OCI-LY7 (cell line): ENCODE measurements at places on chromosomes 1 and 21. TPM values are rescaled to one million over a fixed set of nuclear protein-coding genes. Genes with fewer than 3 reads are reported as not detected.

GRCh38 chr1:233327651-233328141 lies at the start of gene MAP3K21:
MAP3K21 (plus strand) TSS chr1:233327724; CDS start chr1:233328029, 305 bp downstream.
- DNase-seq: no peak

DNA sequence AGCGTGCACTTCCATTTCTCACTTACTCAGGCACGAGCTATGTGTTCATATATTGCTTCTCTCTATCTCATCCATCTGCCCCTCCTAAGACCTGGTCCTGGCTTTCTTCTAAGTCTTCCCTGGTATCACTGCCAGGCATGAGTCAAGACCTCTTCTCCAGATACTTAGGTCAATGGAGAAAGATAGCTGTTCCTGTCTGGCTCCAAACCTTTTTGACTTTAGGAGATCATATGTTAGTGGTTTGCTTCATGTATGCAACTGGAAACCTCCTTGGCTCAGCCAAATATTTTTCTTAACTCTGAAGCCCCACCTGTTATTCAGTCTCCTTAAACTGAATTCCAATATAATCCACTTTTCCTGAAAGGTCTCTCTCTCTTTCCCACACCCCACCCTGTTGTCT lies 211.6 kb upstream of the PTBP2 start:
- no peak for DNase-seq

- no peak for DNase-seq
Measured at GRCh38 chr1:89203166-89203565, 4.4 kb upstream of the GBP4 start.

DNA sequence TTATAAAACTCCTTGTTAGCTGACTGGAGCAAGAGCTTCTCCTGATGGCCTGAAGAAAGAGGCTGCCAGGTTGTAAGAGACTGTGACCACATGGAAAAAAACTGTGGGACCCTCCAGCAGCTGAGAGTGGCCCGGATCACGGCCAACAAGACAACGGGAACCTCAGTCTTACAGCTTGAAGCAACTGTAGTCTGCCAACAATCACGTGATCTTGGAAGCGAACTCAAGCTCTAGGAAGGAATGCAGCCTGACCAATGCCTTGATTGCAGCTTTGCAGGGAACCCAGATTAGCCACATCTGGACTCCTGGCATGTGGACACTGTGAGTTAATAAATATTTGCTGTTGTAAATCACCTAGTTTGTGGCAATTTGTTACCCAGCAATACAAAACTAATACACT lies 442.6 kb upstream of the PRMT6 start:
- no peak for DNase-seq

- no peak for DNase-seq
Measured at GRCh38 chr1:231781892-231782291, 155.3 kb downstream of the DISC1 start.

DNA sequence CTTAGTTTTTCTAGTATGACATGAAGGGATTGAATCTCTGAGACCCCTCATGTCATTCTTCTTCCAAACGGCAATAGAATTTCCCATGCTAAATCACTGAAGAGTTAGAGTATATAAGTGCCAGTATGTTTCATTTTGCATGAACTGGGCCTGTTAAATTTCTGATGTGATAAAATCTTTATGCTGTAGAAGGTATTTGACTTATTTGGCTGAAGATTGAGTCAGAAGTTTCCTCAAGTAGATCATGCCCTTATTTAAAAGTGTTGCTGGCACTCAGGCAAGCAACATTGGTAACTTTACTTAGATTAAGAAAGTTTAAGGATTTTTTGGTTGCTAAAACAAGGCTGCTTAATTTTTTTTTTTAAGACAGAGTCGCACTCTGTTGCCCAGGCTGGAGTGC lies 13.3 kb downstream of the ATF6 start:
- no peak for DNase-seq

- peak; percentile 39 for DNase-seq
Measured at GRCh38 chr1:14380408-14380807, 218.1 kb upstream of the KAZN start.

GRCh38 chr1:150259758-150260669 lies 2.4 kb downstream of the CA14 start:
- no peak for DNase-seq

DNA sequence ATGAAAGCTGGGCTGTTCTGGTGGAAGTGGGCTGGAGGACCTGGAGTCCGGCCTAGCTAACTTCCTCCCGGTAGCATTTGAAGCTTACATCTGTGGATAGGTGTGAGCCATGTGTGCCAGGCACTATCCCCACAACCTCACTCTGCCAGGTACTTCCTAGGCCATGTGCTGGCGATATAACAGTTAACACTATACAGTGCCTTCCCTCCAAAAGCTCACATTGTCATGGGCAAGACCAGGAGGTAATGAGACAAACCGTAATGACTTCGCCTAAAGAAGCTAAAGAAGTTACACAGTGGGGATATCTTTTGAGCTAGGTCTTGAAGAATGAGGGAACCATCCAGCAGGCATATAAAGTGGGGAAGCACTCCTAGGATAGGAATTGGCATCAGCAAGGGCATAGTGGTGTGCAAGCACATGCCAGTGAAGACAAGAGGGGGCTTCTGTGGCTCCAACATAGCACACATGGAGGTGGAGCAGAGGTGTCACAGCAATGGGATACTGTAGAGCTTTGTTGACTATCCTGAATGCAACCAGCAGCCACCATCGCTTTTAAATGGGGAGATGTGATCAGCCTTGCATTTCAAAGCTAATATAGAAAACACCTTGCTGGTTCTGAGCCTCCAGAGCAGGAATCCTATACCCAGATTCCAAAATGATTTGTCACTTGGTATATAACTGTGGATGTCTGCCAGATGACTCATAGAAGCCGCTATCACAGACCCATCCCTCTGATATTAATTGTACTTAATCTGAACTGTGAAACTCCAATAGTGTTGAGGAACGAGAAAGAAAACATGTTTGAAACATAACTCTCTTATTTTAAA lies 466.3 kb downstream of the LMO4 start:
- DNase-seq: no peak

The PRDM15 gene
- total RNA-seq: 30.2 and 31.7 TPM in 2 replicates

The AMY1C gene
- not detected in 2 replicates for total RNA-seq

The MLLT11 gene
- total RNA-seq: 4.7 and 4.8 TPM in 2 replicates

The SPRR1A gene
- not detected in 2 replicates for total RNA-seq
